ENCODE measurements at places on chromosomes 2 and 18.

DNA sequence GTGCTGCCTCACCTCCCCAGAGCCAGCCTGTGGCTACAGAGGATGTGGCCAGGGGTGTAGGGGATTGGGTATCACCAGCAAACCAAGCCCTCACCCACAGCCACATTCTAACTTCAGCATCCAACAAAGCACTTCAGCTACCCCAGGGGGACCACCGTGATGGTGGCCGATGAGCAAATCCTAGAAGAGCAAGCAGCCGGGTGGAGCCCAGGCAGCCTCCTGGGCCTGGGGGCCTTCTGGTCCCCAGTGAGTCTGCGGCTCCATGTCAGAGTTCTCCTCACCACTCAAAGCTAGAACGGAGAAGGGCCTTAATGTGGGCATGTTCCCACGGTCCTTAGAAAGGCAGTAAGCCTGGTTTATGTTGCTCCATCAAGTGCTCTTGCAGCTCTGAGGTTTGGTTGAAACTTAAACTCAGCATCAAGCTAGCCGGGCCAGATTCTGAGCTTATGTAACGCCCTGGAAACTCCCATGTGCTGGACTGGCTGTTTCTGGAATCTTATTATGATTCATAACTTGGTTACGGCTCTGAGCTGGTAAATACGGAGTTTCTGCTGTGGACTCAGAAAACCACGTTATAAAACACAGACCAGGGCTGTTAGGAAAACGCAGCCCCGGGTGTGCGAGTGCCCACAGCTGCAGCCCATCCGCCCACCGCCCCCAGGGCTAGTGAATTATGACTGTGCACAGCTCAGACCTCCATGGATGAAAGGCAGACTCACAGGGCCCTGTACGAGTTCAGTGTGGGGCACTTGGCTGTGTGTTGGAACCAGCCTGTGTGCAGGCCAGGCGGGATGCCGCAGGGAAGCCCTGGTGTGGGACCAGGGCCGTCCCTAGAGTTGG is 99.8 kb downstream of the SEPTIN10 start:
- no peak for DNase-seq

DNA sequence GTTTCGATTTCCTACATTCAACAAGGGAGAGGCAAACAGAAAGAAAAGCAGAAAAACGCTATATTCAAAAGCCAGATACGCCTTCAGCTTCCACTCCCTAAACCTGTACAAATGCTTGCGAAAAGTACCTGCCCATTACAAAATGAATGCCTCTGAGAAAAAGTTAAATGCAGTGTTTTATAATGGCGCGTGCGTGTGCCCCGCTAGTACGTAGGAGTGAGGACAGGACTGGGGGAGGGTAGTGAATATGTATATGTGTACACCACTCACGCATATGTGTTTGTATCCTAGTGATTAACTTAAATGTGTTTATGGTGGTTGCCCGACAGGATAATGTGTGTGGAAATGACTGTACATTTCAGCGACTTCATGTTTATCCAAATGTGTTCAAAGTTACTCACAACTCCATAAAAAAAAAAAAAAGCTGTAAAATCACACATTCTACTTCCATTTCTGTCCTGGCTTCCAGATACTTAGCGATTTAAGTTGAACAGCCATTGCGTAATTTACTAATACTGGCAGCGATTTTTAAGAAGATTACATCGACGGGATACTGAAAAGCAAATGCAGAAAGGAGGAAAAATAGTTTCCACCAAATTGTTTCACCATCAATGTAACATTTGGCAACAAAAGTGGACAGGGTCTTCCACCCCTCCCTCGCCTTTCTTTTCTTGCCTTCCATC is 1.3 kb downstream of the NEUROD1 start:
- DNase-seq, result no peak

GRCh38 chr18:267380-267687 is 513 bp downstream of the THOC1 start:
- DNase-seq, result no peak

DNA sequence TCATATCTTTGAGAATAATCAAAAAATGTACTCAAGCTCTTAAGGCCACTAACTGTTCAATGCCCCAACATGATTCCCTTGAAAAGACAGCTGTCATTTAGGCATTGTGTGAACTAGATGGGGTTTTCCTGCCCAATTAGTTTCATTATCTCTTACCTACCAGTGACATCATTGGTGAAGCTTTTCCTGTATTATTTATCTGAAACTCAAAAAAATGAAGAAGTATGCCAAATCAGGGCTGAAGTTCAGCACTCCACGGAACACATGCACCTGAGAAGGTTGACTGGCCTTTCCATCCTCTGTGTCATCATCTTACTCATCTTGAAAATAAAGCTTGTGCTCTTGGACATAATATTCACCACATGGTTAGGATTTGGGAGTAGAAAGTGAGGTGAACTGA is 126.4 kb downstream of the TXNL1 start:
- no peak for DNase-seq

DNA sequence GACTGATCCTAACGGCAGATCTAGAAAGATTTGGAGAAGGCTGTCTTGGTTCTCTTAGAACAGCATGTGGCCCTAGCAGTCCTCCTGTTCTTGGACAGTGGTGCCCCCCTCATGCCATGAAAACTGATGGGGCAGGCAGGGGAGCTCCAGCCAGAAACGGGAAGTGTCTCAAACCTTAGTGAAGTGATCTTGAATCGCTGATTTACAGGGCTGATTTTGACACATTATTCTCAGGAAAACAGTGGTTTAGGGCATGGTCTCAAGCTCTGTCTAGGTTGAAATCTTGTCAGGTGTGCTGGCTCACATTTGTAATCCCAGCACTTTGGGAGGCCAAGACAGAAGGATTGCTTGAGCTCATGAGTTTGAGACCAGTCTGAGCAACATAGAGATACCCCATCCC is 37.8 kb downstream of the SRSF7 start:
- no peak for DNase-seq

DNA sequence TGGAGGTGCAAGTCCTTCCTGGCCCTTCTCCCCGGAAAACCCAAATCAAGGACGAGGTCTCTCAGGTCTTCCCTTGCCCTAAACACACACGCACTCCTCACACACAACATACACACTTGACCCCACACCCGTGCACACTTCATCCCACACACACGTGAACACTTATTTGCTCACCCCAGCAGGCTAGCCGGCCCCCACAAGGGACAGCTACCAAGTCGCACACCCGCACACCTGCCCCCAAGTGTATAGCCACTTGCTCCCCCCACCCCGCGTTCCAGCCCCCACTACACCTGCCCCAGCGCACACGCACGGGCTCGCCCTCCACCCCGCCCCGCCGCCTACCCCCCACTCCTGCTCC is 359 bp downstream of the TGFBRAP1 start:
- DNase-seq, result no peak

Measured in activated T-cell treated with anti-CD3 and anti-CD28 coated beads, Interleukin-2, amount 50 U/mL, for 1 hour (primary cell).